Mammary epithelial cell (primary cell): ENCODE measurements at places on chromosomes 5 and 9.
A peak's percentile ranks its signal among the peaks of the same experiment; 100 is the strongest.

- DNase-seq: peak; percentile 58
These were observed 424.1 kb upstream of the KIF2A start for GRCh38 chr5:61881821-61882487.

GRCh38 chr9:137607141-137607857, 1.8 kb downstream of the ARRDC1 start:
- no peak for DNase-seq

- no peak for DNase-seq
These were observed 11.9 kb downstream of the CMBL start for GRCh38 chr5:10295619-10296326.

DNA sequence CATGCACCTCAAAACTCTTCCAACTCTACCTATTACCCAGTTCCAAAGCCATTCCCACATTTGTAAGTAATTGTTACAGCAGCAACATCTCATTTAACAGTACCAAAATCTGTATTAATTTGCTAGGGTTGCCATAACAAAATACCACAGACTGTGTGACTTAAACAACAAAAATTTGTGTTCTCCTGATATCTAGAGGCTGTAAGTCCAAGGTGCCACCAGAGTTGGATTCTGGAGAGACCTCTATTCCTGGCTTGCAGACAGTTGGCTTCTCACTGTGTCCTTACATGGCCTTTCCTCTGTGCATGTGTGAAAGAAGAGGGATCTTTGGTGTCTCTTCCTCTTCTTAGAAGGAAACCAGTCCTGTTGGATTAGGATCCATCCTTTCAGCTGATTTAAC, 203.8 kb upstream of the PIK3R1 start:
- DNase-seq: no peak

GRCh38 chr9:134163371-134164196, 780 bp downstream of the RNU6ATAC start:
- peak; percentile 25 for DNase-seq

DNA sequence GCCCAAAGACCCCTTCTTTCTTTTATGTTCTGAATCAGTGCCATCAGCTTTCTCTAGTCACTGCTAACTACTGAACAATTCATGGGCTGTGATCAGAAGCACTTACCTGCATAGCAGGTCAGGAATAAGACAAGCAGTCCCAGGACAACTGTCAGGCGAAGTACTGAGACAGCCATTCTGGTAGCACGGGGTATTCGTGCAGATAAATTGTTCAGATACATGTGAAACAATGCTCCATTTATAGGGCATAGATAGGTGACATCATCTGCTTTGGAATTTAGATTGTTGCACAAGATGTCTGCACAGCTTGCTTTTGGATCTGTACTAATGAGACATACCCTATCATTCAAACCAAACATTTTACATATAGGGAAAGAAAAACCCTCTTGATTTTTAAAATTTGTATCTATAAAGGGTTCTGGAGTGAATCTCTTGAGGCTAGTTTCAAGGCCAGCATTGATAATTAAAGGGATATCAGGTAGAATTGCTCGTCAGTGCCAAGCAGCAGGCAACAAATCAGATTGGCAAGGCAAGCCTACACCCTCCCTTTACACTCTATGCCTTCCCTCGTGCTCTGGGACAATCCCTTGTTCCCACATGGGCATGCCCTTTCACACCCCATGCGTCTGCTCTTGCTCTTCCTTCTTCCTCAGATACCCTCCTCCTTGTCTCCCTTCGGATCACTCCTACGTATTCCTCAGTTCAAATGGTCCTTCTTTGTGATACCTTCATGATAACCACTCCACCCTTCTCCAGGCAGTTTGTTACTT, at the start of gene C5orf46:
C5orf46 (minus strand) TSS at position 213 of the 770 bp plus-strand sequence; CDS start at position 176, 37 bp downstream.
- DNase-seq: peak; percentile 89

- DNase-seq: no peak
These were observed 15.8 kb upstream of the PSAT1 start for GRCh38 chr9:78280982-78281668.

- no peak for DNase-seq
These were observed 25.4 kb upstream of the TOMM5 start for GRCh38 chr9:37617832-37618231.

GRCh38 chr9:132716007-132716406, 45.7 kb downstream of the GTF3C4 start:
- no peak for DNase-seq

GRCh38 chr9:2340046-2340760, 281.4 kb upstream of the VLDLR start:
- DNase-seq: peak; percentile 89

- DNase-seq: no peak
These were observed 677.0 kb downstream of the LRRC70 start for GRCh38 chr5:63255594-63255993.

- peak; percentile 50 for DNase-seq
These were observed 10.9 kb downstream of the SEMA5A start for GRCh38 chr5:9534881-9535517.

GRCh38 chr9:87708986-87709728, 16.8 kb upstream of the CTSL start:
- DNase-seq: no peak

DNA sequence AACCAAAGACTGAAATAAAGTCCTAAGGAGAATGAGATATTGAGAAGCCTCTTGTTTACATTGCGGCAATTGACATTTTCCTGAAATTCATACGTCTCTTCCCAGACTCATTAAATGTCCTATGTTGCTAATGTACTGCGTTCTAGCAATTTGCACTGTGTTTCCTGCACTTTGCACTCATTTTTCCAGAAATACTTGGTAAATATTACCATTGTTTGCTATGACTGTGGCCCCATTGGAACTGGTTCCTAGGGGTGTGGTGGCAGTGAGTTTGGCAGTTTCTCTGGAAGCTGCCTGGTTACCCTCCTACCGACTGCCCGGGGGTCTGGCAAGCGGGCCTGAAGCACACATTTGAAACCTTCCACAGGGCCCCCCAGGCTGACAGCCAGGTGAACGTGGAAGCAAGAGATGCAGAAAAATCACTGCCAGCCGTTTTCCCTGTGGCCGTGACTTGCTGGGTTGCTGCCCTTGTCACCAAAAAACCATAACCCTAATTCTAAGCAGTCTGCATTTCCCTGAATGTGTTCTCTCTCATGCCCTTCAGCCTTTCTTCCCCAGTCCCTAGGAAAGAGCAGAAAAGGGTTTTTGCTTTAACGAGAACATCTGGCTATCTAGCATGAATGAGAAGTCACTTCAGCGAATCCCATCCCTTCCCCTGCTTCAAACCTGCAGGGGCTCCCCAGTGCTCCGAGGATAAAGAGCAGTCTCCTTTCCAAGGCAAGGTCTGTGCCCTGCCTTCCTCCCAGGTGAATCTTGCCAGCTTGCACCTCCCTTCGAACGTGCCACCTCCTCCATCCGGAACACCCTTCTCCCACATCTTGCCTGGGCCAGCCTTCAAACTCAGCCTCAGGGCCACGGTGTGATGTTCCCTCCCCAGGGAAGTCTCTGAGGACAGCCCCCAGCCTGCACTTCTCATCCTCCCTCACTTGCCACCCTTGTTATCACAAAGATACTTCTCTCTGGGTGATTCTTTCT, 84.2 kb downstream of the AK8 start:
- no peak for DNase-seq

- DNase-seq: peak; percentile 72
These were observed 3.2 kb downstream of the SNX30 start for GRCh38 chr9:112753725-112754124.

GRCh38 chr5:172841256-172841655, 7.2 kb downstream of the ERGIC1 start:
- no peak for DNase-seq

GRCh38 chr9:7984692-7985091, 185.1 kb upstream of the DMAC1 start:
- DNase-seq: no peak

- DNase-seq: no peak
These were observed 86.6 kb downstream of the ROR2 start for GRCh38 chr9:91863469-91863868.

DNA sequence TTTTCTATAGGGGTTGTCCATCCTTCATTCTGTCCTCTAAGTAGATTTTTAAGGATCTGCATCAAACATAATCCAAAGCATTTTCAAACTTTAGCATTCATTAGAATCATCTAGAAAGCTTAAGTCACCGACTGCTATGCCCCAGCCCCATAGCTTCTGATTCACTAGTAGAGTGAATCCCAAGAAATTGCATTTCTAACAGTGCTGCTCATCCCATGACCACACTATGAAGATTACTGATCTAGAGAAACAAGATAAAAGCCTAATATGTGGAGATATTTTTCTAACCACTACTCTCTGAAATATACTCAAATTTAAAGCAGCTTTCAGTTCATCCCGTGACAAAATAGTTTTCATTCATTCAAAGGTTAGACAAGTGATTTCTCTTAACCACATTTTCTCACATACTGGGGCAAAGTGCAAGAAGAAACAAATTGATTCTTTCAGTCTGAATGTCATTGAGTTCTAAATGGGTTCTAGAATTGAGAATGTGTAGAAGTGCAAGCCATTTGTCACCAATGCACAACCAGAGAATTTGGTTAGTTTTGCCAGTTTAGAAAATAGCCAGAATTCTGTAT, 286.9 kb upstream of the CD180 start:
- DNase-seq: no peak

GRCh38 chr5:116539222-116539621, 35.4 kb downstream of the SEMA6A start:
- no peak for DNase-seq

- DNase-seq: peak; percentile 26
These were observed 578.0 kb downstream of the EFNA5 start for GRCh38 chr5:107092695-107093094.

DNA sequence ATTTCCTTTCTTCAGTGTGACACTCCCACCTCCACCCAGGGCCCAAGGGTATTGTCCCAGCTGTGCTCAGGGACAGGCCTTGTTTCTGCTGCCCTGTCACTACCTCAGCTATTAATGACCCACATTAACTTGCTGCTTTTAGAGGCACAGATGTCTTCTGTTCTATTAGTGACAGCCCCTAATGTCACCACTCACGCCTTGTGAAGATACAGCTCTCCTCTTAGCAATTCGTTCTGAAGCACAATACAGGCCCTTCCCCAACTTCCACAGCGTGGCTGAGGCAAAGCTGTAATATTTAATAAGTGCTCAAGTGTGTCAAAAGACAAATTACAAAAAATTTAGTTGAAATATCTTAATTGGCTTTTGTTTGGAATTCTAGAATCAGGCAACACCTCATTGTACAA, 44.7 kb upstream of the HMGCS1 start:
- no peak for DNase-seq

DNA sequence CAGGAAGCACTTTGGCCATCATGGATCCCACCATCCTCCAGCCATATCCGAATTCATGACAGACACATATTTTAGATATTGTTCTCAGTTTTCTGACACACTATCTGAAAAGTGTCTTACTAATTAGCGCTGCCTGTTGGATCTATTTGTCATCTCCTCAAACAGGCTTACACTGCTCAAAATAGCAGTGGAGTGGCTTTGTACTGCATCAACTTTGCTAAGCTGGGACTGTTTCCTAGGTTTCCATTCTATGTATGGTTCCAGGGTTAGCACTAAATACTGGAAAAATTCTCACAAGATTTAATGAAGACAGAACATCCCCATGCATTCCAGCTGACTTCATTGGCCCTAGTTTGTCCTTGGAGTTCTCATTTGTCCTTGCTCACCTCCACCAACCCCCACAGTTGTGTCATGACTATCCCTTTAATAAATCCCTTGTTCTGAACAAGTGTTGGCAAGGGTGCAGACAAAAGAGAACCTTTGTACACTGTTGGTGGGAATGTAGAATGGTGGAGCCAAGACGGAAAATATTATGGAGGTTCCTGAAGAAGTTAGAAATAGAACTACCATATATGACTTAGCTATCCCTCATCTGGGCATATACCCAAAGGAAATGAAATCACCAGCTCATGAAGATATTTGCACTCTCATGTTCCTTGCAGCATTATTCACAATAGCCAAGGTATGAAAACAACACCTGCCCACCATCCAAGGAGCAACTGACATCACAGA, 136.5 kb upstream of the RAI14 start:
- DNase-seq: peak; percentile 65

GRCh38 chr5:61263561-61264272, 68.3 kb upstream of the ZSWIM6 start:
- no peak for DNase-seq

DNA sequence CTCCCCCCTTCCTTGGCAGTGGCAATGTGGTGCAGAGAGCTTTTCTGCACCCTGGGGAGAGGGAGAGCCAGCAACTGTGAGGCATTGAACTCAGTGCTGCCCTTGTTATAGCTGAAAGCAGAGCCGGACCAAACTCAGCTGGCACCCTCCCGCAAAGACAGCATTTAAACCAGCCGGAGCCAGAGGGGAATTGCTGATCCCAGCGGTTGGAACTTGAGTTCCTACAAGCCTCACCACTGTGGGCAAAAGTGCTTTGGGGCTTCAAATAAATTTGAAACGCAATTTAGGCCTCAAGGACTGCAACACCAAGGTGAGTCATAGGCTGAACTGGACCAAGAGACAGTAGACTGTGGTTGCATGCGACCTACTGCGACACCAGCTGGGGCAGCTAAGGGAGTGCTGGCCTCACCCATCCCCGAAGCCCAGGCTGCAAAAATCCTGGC, 207.6 kb upstream of the CDKN2B start:
- no peak for DNase-seq

DNA sequence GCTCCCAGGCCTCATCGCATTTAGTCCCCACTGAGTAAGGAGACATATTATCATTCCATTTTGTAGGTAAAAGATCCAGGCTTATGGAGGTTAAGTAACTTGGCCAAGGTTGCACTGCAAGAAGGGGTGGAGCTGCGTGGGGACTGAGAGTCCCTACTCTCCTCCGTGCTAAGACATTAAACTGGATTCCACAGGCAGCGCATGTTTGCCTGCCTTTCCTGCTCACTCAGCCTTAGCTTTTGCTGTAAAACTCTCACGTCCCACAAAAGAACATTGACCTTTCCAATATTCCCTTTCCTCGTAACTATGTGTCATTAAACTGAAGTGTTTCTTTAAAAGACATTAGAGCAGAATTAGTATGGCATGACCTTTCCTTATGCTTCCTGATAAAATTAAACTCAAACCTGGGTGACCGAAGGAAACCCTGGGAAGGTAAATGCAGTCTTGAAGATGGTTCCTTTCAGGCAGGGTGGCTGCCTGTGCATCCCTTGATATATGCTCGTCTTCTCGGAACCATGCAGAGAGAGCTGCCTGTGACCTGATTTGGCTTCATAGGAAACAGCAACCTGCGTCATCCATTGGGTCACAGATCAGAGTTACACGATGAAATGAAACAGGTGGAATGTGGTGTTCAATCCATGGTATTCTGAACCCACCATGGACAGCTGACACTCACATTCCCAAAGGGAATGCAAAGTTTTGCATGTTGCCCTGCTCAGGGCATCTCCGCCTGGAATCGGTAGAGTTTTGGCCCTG, 85.9 kb downstream of the TMEM252 start:
- no peak for DNase-seq

DNA sequence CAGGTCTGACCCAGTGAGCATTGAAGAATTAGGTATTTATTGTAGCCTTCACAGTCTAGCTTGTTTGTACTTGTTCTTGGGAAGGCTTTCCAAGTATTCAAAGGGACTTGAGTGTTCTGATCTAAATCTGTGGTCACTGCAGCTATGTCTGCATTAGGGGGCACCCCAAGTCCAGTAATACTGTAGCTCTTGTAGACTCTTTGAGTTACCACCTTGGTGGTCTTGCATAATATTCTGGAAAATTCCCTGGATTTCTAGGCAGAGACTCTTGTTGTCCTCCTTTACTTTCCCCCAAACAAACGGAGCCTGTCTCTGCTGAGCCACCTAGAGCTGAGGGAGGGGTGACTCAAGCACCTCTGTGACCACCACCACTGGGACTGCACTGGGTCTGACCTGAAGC, 149.5 kb upstream of the DHFR start:
- peak; percentile 21 for DNase-seq
